ENCODE measurements at places on chromosomes 5 and 9.

DNA sequence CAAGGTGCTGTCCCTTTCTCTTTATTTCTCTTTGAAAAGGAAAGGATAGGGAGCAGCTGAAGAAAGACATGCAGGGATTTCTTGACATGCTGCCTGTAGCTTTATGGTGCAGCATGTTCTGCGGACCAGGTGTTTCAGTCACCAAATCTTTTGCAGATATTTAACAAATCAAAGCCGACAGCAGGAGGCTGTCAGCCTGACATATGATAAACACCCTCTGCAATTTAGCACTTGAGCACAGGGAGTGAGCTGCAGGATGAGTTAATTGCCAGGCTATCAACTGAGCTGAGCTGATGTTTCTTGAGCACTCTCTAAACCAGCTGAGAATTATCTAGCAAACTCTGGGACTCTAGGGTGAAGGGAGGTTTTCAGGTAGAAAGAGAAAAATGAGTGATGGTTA, 212.8 kb upstream of the ATP10B start:
- no peak for DNase-seq

DNA sequence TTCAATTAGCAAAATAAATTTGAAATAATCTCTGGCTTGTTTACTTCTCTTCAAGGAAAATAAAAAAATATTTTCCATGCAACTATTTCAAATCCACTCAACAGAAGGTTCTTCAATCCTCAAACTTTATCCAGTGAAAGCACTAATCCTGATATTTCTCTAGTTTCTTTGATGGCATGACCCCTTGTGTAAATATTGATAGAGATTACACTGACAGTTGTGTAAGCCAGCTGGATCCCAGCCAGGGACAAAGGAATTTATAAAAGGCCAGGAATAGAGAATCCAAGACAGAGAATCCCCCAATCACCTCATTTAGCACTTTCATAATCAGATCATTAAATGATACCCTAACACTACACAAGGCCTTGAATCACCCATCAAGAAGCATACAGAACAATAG, 135.2 kb downstream of the GNA14 start:
- no peak for DNase-seq

DNA sequence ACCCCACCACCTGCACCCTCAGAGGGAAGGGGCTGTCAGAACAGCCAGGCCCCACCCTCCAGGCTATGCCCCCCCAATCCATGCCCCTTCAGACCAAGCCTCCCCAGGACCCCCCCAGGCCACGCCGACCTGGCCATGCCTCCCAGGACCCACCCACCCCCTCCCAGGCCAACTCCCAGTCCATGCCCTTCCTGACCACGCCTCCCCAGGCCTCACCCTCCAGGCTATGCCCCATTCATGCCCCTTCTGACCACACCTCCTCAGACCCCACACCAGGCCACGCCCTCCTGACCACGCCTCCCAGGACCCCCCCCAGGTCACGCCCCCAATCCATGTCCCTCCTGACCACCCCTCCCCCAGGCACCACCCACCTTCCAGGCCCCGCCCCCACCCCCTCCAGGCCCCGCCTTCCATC, 27.6 kb downstream of the TPPP start:
- no peak for DNase-seq

DNA sequence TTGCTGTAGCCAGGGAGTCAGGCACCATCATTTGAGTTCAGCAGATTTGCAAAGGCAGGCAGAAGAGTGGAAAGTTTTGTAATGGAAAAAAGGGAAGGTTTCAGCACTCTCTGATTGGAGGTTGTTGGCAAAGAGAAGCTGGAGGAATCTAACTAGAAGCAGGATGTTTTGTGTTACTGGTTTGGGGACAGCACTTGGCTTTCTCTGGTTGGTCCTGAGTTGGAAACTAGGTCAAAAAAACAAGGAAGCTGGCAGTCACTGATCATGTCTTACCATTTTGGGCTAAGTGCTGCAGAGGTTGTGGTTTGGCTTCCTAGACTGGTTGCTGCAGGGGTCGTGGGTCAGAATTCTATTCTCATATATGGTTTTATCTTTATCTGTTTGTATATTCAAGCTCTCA, 189.8 kb downstream of the DRD1 start:
- DNase-seq: no peak

GRCh38 chr9:4420351-4420750, 69.9 kb upstream of the SLC1A1 start:
- DNase-seq: no peak

DNA sequence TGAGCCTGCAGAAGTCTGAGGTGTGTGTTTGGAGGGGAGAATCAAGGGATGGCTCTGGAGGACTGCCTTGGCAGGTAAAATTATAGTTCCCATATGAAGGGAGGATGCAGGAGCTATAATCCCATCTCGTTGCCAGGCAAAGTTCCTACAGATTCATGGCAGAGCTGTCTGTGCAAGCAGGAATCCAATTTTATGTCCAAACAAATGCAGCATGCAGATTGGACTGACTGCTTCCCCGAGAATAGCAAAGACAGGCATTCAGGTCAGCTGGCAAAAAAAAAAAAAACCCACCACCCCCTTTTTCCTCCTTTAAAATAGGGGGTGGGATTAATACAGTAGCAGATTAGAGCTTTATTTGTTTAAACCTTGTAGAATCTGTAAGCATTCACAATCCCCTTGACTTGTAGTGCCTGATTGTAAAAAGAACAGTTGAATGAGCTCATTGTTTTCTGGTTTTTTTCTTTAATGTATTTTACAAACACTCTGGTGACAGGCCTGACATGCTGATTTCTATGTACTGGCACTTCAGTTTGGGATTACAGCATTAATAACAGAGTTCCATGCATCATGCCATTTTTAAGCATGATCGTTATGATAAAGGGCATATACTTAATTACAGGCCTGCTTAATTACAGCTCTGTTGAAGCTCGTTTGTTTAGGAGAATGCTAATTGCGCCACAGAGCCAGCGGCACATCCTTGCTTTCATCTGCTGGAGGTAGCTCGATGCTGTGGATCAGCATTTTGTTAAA, 141.4 kb upstream of the LMX1B start:
- no peak for DNase-seq

GRCh38 chr5:17302604-17303003, 85.2 kb downstream of the BASP1 start:
- no peak for DNase-seq

GRCh38 chr5:154320224-154321089, 125.3 kb upstream of the SAP30L start:
- no peak for DNase-seq

GRCh38 chr9:2026220-2026997, 11.3 kb downstream of the SMARCA2 start:
- DNase-seq: no peak

DNA sequence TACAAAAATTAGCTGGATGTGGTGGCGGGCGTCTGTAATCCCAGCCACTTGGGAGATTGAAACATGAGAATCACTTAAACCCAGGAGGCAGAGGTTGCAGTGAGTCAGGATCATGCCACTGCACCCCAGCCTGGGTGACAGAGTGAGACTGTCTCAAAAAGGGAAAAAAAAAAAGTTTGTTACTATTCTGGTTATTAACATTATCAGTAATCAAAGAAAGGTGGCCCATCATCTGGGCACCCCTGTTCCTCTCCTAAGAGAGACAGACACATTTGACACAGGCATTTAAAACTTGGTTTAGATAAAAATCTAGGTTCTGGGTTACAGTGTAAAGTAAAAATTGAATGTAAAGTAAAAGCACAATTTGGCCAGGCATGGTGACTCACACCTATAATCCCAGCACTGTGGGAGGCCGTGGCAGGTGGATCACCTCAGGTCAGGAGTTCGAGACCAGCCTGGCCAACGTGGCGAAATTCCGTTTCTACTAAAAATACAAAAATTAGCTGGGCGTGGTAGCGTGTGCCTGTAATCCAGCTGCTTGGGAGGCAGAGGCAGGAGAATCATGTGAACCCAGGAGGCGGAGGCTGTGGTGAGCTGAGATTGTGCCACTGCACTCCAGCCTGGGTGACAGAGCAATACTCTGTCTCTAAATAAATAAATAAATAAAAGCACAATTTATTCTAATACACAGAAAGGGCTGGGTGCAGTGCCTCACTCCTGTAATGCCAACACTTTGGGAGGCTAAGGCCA, 16.7 kb upstream of the PHYHD1 start:
- no peak for DNase-seq

DNA sequence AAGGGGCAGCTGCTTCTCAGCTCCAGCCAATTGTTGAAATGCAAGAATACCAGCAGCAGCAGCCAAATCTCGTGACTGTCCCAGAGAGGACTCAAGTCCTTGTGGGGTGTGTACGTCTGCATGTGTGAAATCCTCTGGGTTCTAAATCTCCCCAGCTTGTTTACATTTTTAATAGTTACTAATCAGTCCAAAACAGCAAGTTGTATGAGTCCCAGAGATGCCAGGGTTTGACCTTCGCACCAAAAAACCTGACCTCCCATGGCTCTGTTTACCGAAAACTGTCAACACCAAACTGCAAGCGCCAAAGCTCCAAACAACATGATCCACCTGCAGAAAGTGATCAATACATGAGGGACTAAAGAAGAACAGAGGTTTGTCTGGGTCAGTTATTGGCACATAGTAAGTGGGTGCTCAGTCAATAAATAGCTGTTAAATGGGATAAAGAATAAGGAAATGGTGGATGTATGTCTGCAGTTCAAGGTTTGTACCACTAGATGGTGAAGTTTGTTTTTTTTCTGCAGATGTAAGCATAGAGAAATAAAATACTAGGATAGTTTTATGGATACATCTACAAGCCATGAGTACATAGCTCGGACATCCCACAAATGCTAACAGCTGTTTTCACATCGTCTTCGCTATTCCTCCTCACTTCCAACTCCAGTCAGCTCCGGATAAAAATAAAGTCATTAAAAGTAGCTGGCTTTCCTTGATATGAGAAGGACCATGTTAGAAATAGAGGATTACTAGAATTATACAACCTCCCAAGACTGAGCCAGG, 85.3 kb upstream of the ADRB2 start:
- DNase-seq: no peak

DNA sequence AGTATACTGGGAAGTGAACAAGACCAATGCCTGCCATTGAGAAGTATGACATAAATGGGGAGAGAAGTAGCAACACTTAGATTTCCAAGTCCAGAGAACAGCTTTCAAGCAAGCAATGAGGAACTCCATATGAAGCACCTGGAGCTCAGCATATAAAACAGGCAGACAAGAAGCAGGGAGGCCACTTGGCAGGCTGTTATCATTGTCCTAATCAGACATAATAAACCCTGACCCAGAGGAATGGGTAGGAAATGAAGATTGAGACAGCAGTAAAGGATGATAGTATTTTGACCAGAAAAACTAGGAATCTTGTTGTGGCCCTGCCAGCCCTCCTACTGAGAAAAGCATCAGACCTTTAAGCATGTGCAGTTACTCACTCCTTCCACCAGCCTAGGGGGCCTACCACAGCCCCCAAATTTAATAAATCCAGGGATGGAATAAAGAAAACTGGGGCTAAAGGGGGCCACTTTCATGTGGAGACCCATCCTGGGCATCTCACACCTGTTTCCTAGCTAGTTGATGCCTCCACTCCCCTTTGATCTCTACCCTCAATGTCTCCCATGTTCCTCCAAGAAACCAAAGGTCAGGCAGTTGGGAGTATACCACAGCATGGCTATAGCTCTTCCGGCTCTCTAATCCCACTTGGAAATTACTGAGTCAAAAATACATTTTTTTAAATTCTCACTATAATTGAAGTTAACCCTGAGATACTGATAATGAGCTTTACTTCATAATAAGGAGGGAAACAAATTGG, 135.1 kb downstream of the SIL1 start:
- no peak for DNase-seq

- DNase-seq: no peak
Observed at GRCh38 chr9:111615928-111616327, 15.2 kb upstream of the DNAJC25 start.
